ENCODE measurements at places on chromosomes 4 and X.

GRCh38 chr4:161463436-161463835 lies 700.4 kb downstream of the FSTL5 start:
- no peak for DNase-seq

GRCh38 chr4:55634417-55635128 lies 1.5 kb downstream of the NMU start:
- no peak for DNase-seq

DNA sequence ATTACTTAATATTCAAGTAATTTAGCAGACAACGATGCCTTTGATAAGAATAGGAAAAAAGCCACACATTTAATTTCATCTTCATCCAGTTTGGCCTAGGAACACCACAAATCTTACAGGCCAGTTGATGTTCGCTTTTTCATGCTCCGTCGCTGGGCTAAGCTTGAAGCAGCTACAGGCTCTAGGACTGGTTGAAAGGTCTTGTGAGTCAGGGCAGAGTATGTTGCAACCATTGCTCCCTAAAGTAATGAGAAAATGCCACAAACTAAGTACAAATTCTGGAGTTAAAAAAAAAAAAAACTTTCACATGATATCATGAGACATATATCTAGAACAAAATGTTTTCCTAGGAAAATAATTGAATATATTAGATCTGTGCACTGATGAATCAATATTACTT lies 123.8 kb downstream of the RPS6KA6 start:
- DNase-seq: no peak

DNA sequence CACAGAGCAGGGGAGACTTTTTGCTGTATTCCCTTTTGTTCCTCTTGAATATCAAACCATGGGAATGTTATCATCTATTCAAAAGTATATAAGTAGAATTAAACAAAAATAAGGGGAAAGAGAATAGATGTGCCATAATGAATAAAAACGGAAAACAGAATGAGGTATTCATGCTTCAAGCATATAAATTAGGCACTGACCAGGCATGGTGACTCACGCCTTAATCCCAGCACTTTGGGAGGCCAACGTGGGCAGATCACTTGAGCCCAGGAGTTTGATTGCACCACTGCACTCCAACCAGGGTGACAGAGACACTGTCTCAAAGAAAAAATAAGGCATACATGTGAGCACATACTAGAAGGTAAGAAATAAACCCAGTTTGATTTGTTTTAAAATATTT lies 16.3 kb upstream of the NEUROG2 start:
- no peak for DNase-seq

DNA sequence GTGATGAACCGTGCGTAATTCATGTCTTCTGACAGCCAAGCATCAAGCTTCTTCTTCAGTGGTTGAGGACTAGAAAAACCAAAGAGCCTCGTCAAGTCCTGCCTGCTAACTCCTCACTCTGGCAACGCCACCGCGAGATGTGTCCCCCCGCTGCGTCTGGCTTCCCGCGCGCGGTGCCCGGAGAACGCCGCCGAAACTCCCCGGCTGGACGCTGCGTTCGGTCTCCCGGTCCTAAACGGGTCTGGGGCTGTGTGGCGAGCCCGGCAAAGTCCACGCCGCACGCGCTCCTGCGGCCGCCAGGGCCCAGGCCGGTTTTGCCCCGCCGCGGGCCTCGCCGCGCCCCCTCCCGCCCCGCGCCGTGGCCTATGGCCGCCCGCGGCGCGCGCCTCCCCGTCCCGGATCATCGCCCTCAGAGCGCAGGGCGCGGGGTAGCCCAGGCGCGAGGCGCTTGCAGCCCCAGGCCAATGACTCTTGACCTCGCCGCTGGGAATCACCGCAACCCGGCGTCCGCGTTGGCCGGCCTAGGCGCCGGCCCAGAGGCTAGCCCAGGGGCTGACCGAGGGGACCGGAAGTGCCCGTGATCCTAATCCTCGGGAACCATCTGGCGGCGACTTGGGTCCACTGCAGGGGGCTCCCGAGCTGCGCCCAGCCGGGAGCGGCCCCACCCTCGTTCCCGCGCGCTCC lies at the start of gene AADAT:
TSS of gene AADAT (minus strand) at position 289 of the 684 bp plus-strand sequence. CDS start at position 23, 266 bp downstream.
- peak; percentile 76 for DNase-seq

- no peak for DNase-seq
Measured at GRCh38 chr4:22991576-22991975, 298.8 kb downstream of the GBA3 start.

DNA sequence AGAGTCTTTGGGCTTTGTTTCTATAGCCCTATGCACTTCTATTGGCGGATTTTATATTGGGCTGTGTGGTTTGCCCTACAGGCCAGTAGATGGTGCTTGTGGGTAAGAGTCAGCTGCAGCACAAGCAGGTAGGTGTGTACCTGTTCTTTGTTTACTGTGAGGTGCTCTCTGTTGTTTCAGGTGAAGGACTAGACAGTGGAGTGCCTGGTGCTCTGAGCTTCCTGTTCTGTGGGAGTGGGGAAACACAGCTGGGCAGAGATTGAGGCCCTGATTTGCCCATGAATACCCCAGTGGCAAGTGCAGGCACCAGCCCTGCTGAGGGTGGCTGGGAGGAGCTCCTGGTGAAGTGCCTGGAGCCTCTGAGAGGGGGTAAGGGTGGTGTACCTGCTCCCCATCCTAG lies 26.3 kb upstream of the UCP1 start:
- peak; percentile 33 for DNase-seq

Measured in colonic mucosa (tissue), 4 donors.